ENCODE measurements at places on chromosomes 2 and 18.

DNA sequence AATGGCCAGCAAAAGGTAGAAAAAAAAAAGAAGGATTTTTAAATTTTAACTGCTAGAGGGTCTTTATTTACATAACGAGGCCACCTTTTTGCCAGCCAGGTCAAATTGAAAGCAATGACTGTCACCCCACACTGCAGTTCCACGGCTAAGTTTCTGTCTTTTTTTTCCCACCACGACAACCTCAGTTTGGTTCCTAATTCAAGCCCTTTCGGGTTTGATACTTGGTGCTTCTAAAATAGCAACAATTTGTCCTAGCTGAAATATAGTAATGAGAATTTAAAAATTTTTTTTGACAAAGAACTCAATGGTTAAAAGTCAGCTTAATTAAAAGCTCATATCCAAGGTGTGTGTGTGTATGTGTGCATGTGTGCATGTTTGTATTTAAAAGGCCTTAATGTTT is 16.4 kb upstream of the NMS start:
- no peak for DNase-seq

GRCh38 chr2:147548451-147548850 is 296.4 kb upstream of the ACVR2A start:
- DNase-seq, result no peak

DNA sequence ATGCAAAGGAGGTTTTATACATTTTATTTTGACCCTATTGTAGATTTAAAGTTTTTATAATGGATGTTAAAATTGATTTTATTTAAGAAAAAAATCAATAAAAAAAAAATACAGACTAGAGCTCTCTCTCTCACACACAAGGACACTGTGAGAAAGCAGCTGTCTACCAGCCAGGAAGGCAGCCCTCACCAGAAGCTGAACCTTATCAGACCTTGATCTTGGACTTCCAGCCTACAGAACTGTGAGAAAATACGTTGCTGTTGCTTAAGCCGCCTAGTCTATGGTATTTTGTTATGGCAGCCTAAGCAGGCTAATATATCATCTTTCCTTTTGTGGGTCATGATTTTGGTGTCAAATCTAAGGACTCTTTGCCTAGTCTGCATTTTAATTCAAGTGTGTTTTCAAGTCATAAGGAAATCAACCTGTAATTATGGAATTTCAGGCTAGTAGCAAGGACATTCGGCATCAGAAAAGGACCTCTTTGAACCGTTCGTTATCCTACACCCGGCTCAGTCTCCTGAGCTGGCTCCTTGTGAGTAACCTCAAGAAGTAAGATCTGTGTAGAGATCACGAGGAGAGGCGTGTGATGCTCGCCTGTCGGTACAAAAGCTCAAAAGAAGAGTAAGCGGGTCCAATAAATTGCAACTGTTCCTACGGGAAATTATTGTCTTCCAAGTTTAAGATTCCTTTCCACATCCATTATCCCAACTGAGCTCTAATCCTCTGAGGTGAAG is 98.2 kb downstream of the PDCL3 start:
- DNase-seq, result no peak

DNA sequence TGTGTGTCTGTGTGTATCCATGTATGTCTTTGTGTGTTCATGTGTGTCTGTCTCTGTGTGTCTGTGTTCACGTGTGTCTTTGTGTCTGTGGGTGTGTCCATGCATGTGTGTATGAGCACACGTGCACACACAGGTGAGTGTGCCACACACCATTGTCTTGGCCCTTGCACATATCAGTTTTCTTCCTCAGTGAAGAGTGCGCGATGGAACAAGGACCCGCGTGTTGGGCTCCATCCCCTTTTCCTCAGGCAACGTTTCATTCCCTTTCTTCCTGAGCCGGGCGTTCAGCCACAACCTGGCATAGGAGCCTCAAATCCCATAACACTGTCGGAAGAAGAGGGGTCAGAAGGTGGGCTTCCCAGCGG is 74.3 kb downstream of the PTGR3 start:
- DNase-seq, result no peak

Data from thoracic aorta (tissue), 2 donors.